ENCODE measurements at places on chromosomes 2 and 18.

DNA sequence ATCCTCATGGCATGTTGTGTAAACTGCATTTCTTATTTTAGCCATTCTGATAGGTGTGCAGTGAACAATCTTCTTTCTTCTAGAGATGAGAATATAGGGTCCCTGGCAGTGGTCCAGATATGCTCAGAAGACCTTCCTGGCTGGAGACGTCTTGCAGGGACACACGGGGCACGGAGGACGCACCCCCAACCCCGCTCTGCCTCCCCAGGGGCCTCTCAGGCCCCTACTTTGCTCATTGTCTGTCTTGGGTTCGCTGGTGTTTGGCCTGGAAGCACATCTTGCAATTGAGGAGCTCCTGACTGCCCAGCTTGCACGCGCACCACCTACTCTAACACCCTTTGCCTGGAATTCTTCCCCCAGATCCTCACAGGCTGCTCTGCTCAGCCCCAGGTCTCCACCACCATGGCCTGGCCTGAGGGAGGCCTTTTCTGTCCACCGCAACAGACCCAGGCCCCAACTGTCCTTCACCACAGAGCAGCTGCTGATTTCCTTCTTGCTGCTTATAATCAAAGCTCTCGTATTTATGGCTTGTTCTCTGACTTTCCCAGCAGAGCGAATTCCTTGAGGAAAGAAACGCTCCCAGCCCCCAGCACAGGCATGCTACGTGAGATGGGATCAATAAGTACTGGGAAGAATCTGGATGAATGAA is 295.9 kb upstream of the HDAC4 start:
- DNase-seq = no peak

DNA sequence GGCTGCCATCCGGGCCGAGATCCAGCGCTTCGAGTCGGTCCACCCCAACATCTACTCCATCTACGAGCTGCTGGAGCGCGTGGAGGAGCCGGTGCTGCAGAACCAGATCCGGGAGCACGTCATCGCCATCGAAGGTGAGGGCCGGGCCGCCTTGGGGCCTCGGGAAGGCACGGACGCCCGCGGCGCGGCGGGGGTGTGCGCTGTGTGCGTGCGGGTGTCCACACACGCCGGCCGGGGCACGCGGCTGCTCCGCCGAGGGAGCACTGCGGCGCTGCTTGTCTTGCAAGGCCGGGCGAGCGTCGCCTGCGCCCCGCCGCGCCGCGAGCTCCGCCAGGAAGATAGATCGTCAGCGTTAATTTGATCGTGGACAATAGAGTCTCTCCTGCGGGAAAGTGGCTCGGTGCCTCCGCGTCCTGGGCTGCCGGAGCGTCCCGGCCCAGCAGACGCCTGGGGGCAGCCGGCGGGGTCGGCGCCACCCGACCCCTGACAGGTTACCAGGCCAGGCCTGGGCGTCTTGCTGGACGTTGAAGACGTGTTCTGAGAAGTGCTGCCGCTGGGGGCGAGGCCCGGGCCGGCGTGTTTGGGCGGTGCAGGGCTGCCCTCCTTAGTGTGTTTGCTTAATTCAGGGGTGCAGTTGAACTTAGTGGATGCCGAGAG is 1.0 kb downstream of the AGAP1 start:
- no peak for DNase-seq

GRCh38 chr2:229794636-229795035 is 80.3 kb upstream of the DNER start:
- no peak for DNase-seq

DNA sequence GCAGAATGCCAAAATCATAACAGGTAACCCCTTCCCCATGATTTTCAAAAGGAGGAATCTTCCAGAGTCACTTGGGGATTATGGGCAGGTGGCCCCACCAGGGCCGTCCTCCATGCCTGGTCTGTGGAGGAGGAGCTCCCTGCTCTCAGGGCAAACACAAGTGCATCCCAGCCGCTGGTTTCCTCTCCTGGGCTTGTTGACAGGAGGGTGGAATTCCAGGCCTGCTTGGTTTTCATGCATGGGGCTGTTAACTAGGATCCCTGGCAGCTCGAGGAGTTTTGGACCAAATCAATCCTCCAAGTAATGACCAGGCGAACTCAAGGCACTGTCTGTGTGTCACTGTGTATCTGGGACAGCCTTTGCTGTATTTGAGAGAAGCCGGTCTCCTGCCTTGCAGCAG is 45.3 kb downstream of the FOSL2 start:
- no peak for DNase-seq

GRCh38 chr18:36322734-36323133 is 25.2 kb downstream of the FHOD3 start:
- DNase-seq = no peak

DNA sequence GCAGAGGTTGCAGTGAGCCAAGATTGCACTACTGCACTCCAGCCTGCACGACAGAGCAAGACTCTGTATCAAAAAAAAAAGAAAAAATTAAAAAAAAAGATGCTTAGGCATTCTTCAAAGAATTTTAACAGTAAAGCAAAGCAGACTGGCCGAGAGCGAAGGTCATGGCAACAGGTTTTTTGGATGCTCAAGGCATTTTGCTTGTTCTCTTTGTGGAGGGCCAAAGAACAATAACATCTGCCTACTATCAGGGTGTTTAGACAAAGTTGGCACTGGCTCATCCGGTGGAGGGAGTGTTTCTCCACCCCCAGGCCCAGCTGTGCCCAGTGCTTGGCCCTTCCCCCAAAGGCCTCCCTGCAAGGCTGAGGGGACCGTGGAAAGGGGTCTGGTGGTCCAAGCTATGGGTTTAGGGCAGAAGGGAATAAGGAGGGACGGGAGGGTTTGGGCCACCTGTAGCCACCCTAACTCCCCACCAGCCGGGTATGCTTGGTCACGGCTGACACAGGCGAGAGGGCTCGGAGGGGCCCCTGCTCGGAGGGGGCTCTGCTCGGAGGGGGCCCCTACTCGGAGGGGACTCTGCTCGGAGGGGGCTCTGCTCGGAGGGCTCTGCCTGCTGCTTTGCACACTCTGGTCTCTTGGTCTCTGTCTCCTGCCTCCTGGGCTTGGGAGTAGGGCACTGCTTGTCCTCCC is 26.7 kb upstream of the ALLC start:
- DNase-seq = no peak

DNA sequence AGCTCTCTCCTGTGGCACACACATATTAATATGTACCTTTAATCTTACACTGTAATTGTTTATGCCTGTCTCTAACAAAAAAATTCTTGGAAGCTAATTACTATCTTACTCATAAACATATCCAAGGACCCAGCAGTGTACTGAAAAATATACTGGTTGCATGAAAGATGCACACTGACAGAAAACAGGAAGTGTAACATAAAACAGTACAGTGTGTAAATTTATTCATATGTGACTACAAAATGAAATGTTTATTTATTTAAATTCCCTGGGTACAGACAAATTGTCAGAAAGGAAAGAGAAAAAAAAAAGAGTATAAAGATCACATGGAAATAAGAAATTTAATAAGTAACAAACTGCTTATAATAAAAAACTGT is 28.5 kb downstream of the TMEM131 start:
- no peak for DNase-seq

- DNase-seq = no peak
Observed at GRCh38 chr2:99898336-99899048, 243.9 kb downstream of the AFF3 start.

- no peak for DNase-seq
Observed at GRCh38 chr2:182248362-182248761, 178.5 kb downstream of the PDE1A start.

DNA sequence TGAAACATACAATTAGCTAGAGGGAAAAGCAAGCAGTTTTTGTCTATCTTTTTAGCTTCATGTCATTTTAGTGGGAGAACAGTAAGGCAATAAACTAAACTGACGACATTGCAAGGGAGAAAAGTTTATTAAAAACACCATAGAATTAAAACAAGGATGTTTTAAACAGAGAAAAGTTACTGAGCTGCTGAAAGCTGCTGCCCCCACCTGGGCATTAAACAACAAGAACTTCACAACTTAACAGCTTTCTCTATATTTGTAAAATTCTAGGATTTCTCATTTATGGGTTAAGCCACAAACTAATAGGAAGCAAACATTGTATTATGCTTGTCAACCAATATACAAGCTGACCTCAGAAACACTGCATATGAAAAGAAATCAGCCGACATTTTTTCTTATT is 289.2 kb downstream of the ERBB4 start:
- DNase-seq = no peak

DNA sequence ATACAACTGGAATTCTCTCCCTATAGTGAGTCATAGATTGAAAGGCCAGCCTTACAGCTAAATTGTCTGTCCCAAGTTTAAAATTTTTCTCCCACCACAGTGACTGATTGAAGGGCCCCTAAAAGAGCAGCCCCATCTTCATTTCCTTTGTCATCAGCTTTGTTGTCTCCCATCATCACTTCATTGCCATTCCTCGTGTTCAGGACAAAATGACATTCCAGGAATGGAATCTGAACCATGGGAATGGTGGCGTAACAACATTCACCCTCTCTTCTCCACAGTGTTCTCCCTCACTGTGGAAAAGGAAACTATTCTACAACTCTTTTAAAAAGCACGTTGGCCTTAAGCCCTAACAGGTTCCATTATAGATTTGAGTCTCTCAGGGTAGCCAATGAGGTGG is 52.1 kb downstream of the PSTPIP2 start:
- no peak for DNase-seq

DNA sequence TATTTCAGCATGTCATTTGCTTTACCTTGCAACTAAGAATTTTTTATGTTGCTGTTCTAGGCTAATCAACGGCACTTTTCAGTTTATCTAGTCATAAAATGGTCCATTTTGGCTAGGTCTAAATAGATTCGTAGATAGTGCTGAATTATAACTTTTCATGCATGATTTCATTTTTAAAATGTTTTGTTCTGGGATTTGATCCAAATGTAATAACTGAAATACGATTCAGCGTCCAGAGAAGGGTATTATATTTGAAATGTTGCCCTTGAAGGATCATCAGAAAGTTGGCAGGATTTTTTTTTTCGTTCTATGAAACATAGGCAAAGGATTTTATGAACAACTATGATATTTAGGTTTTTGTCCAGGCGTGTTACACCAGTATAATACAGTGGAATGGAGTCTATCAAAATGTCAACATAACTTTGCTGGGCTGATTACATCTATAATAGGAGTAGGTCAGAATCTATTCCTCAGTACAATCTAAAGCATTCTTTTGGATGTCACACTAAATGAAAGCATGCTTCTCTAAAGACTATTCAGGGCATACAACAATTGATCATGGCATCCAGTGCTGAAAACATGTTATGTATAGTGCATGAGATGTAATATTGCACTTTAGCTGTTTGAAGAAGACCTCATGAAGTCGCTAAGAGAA is 24.8 kb downstream of the TTC27 start:
- DNase-seq = no peak

GRCh38 chr2:121088251-121089165 is 196.5 kb downstream of the TFCP2L1 start:
- no peak for DNase-seq

- no peak for DNase-seq
Observed at GRCh38 chr18:24369426-24369825, 28.2 kb downstream of the OSBPL1A start.

- DNase-seq = no peak
Observed at GRCh38 chr18:28725876-28726275, 548.9 kb upstream of the CDH2 start.

DNA sequence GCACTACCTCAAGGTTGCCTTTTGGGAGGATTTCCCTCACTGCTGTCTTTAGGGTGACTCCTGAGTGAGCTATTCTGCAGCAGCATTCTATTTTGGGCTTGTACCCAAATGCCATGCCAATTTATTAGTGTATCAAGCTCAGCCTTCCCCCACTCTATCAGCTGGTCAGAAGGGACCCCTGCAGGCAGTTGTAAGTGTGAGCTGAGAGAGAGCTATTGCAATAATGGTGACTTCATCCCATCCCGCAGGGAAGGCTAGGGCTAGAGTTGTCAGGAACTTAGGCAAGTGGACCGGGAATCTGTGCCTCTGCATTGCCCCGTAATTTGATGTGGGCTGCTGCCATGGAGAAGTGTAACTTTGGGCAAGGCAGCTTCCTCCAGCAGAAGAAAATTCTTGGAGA is 1.8 kb upstream of the CRYGB start:
- no peak for DNase-seq

DNA sequence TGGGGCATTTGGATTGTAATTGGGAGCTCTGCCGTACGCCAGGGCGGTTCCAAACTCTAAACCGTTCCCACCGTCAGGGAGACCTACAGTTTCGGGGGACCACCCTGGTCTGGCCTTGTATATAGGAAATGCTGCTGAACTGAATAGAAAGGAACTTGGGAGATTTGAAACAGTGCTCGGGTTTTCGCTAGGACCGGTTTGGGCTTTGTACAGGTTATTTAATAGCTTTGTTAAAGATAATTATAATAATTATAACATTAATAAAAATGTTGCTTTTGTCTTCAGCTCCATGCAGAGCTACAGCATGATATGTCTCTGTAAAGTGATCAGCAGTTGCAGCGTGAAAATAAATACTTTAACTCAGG is 2.4 kb downstream of the SP5 start:
- DNase-seq = no peak

- no peak for DNase-seq
Observed at GRCh38 chr2:183072177-183072576, 6.4 kb upstream of the DUSP19 start.

- DNase-seq = no peak
Observed at GRCh38 chr18:13292736-13293135, 74.2 kb downstream of the LDLRAD4 start.

- DNase-seq = no peak
Observed at GRCh38 chr18:3689986-3690763, 240.2 kb downstream of the TGIF1 start.

- DNase-seq = no peak
Observed at GRCh38 chr2:238003234-238004031, 36.6 kb downstream of the UBE2F start.

DNA sequence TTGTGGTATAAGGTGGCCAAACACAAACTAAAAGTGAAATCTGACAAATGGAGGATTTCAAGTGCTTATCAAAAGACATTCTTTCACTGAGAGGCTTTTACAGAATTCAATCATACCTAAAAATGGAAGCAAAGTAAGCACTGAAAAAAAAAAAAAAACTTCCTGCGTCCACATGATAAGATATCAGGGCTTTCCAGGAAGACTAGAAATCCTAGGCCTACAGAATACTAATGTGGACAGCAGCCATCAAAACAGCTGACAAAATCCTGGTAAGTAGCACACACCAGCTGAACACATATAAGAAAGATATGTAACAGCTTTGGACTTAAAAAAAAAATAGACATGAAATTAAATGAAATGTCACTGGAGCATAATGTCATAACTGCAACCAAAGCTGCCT is 178.2 kb downstream of the SUCLG1 start:
- DNase-seq = no peak

- peak; percentile 38 for DNase-seq
Observed at GRCh38 chr18:79644666-79645057, 34.9 kb upstream of the CTDP1 start.

- DNase-seq = peak; percentile 32
Observed at GRCh38 chr2:160010361-160011145, 51.9 kb downstream of the PLA2R1 start.

DNA sequence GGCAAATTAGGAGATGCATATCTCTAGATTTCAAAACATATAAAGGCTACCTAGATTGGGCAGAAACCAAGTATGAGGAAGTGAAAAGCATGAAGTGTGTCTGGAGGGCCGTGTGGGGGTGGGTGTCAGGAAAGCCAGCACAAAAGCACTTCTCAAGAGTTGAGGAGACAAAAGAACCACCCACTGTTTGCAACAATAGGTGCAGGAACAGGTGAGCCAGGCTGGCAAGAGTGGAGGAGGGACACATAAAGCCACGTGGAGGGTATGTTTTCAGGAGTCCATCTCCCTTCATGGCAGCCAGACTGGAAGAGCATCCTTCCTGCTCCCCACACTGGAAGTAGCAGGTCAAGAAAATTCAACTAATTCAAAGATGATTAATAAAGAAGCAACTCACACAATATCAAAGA is 96.4 kb downstream of the CERS6 start:
- no peak for DNase-seq
